Stimulated activated CD8-positive, alpha-beta memory T cell treated with anti-CD3 and anti-CD28 coated beads, Interleukin-15, amount 100 ng/mL, for 48 hours (primary cell): ENCODE measurements at places on chromosomes 3 and 15.

- no peak for DNase-seq
Measured at GRCh38 chr3:188528396-188528795, 374.4 kb downstream of the LPP start.

DNA sequence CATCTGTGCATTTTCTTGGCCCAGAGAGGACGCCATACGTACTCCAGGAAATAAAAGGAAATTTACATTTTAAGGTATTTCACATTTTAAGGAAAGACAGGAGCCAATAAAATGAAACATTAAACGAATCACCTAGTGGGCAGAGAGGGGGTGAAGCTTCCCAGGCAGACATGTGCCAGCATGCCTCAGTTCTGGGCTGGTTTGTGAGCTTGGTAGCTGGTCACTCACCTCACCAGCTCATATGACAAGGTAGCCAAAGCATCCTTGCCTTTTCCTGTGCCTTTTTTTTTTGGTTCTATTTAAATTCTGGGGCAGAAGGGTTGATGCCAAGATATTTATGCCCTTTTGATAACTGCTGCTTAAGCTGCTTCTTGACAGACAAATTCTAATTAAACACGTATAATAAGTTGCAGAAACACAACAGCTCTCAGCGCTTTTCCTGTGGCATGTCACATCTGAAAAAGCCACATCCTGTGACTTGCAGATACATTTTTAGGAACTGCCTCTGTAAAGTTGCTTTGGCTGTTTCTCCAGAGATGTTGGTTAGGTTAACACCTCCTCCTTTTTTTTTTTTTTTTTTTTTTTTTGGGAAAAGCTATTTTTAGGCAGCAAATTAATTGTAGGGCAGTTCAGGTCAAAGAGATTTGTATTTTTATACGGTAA, 218.6 kb downstream of the PDCD6IP start:
- DNase-seq = no peak

GRCh38 chr15:88083811-88084760, 172.5 kb downstream of the NTRK3 start:
- no peak for DNase-seq

DNA sequence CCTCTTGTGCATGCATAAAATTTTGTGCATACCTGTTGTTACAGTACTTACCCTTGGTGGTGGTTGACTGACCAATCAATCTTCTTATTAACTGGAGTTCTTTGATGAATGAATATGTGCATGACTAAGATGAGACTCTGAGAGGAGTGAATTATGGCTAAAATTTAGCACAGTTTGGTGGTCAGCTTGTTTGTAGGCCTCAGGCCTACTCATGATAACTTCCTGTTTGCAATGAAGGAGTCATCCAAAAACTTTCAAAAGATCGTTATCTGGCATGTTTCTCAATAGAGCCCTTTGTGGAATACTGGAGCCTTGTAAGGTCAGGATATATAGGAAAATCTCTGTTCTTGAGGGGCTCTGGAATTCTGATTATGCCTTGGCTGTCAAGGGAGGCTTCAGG, 66.5 kb downstream of the LEKR1 start:
- DNase-seq = no peak

- DNase-seq = no peak
Measured at GRCh38 chr3:72203613-72204349, 418.8 kb upstream of the PROK2 start.

DNA sequence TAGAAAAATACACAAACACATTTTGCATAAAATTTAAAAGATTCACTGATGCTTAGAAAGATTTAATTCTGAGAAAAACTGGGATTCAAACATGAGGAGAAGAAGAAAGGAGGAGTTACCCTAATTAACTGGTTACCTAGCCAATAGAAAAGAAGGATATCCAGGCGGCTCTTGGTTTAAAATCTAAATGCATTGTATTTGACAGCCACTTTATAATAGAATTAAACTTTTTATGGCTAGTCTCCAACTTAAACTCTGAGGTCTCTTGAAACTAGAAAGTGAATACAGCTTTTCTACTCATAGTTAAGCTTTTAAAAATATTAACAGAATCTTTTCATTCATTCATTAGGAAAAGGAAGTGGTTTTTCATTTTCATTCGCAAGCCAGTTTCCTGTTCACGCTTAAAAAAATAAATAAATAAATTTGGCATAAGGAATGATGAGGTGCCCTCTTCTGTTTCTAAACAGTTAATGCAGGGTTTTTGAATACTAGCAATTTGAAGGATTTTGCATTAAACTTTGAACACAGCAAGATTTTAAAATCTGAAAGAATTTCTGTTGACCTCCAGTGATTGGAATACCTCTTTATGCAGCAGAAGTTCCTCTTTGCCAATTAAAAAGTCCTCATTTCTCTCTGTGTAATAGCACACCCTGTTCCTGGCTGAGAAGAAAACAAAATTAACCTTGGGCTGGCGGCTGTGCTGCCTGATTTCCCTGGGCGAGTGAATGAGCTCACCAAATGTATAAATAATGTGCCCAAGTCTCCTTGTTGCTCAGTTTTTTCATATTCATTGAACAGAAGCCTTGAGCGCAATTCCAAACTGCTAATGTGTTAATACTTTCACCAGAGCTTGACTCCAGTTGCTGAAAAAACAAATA, 105.1 kb downstream of the ZMAT3 start:
- DNase-seq = no peak

DNA sequence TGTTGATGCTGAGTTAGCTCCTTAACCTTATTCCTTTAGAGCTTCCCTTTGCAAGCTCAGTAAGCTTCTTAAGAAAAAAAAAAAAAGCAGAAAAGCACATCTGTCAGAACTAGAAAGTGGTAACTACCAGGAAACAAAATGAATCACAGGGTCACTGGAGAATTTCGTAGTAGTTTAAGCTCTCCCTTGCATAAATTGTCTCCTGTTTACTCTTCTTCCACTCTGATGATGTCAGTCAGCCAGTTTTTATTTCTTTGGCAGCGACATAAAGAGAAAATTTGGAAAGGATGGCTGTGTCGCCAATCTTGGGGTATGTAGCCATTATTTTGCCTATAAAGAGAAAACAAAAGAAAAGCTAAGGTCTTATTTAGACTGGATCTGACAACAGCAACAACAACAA, 3.2 kb upstream of the GABRR3 start:
- no peak for DNase-seq

DNA sequence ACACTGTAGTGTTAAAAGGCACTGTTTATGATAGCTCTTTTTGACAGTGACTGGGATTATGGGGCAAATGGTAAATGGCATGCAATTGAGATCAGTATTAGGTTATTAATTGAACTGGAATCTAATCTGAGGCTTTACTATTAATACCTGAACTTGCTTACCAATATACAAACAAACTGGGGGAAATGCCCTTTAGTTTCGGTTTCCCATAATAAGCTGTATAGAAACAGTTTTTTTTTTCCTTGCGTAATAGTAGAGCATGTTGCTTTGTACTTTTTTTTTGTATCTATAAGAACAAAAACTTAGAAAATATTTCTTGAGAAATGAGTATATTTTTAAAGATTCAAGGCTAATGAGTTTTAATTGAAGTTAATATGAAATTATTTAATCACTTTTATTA, 95.0 kb downstream of the FNDC3B start:
- no peak for DNase-seq

DNA sequence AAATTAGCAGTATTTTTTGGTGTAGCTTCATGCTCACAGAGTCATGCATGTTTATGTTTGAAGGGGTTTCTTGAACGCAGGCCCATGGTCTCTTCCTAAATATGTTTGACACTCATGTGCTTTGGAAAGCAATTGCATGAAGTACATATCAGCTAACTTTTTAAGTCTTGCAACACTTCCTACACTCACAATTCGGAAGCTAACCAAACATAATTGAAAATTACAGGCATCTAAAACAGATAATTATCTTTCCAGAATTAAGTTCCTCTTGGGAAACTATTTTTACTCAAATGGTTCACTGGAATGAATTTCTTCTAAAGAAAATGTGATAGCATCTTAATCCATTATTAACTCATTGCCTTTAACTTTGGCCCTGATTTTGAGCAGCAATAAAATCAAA, 438.9 kb downstream of the RAP2B start:
- DNase-seq = no peak

GRCh38 chr3:11212299-11212608, 58.0 kb downstream of the HRH1 start:
- no peak for DNase-seq

- DNase-seq = no peak
Measured at GRCh38 chr3:12629560-12629959, 34.4 kb downstream of the RAF1 start.

DNA sequence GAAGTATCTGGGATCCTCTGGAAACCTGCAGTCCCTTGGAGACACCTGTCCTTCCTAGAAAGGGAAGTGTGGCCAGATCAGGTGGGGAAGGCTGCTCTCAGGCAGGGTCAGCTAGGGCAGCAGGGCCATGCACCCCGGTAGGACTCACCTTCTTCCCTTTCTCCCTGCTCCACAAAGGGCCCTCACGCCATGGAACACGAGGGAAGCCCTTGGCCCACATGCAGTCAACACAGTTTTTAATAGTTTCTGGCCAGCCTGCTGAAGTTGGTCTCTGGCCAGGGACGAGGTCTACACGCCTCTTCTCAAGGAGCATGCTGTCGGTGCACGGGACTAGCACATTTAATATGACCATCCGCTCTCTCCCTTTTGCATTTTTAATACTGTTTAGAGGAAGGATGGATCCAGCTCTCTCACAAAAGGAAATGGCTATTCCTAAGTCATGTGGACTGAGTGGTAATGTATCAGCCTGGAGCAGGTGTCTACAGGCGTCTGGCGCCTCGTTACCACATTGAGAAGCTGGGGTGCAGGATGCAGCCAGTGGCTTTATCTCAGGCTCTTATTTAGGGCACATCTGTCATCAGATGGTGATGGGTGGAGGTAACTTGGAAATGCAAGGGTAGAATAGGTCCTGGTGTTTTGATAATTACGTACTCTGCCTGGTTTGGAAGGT, 153.9 kb downstream of the KLF13 start:
- no peak for DNase-seq

DNA sequence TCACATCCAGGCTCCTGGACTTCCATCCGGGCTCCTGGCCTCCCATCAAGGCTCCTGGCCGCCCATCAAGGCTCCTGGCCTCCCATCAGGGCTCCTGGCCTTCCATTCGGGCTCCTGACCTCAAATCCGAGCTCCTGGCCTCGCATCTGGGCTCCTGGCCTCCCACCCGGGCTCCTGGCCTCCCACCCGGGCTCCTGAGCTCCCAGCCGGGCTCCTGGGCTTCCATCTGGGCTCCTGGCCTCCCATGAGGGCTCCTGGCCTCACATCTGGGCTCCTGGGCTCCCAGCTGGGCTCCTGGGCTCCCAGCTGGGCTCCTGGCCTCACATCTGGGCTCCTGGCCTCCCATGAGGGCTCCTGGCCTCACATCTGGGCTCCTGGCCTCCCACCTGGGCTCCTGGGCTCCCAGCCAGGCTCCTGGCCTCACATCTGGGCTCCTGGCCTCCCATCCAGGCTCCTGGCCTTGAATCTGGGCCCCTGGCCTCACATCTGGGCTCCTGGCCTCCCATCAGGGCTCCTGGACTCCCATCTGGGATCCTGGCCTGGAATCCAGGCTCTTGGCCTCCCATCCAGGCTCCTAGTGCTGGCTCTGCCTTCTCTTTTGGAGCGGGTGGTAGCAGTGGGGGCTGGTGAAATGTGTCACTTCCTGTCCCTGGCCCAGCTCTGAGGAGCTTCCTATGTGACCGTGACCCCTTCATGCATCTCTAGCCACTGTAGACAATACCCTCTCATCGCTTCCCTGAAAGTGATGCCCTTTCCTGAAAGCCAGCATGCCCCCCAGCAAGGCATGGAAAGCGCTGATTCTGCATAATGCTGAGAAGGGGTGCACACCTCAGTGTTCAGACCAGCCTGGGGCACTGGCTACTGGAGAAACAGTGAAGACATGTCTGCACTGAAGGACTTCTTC, 62.7 kb upstream of the BLM start:
- DNase-seq = no peak
